NT2/D1 (cell line): ENCODE measurements at places on chromosomes 1 and 21.

GRCh38 chr1:224558904-224559303 is 57.2 kb upstream of the CNIH3 start:
- no peak for DNase-seq

DNA sequence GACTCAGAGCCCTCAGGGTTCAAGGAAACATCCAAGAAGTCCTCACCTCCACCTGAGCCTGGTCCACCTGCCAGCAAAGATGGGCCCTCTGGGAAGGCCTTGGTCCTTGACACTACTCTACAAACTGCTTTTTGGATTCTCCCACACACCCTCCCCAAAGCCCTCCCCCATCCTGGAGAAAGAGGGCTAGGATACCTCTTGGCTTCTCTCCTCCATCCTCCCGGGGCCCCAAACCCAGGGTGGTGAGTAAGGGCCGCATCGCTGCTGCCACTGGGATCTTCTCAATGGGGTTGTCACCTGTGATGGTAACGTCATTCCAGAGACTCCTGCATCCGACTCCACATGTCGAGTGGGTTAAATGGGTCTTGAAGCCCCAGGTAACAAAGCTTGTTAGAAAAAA is 26.6 kb downstream of the MATN1 start:
- no peak for DNase-seq

- no peak for DNase-seq
These were observed at the start of gene TAS1R1 for GRCh38 chr1:6554907-6555778. Gene TAS1R1 (plus strand): TSS chr1:6555307. CDS start chr1:6555374, 67 bp downstream.

GRCh38 chr1:217526636-217527035 is 104.3 kb downstream of the GPATCH2 start:
- no peak for DNase-seq

DNA sequence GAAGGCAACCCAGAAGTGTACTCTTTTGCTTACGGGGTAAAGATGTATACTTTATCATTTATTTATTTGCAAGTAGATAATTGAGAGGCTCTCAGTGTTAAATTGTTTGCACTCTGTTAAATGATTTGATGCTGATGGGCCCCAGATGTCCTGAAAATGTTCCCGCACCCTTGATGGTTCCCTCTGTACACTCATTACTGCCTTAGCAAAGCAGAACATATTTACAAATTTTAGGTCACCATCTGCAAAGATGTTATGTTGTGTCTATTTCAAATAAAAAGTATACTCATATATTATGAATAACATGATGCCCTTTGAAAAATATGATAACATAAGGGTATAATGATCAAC is 240.5 kb upstream of the SNX7 start:
- no peak for DNase-seq

- no peak for DNase-seq
These were observed 52.2 kb downstream of the PUM1 start for GRCh38 chr1:31013187-31013864.

- no peak for DNase-seq
These were observed 52.7 kb downstream of the TGFB2 start for GRCh38 chr1:218397752-218398339.

DNA sequence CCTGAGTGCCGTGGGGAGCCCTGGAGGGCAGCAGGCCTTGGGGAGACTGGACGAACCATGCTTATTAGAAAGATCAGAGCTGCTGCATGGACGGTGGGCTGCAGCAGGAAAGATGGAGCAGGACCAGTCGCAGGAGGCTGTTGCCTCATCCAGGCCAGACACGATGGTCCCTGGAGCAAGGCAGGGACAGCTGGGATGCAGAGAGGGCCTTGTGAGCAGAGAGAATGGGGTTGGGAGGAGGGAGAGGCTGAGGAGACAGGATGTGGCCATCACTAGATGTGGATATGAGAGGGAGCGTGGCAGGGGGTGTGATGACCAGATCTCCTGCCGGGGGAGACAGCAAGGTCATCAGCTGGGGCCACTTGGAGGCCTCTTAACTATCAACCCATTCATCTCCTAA is 727.6 kb downstream of the PTPRU start:
- DNase-seq: no peak

DNA sequence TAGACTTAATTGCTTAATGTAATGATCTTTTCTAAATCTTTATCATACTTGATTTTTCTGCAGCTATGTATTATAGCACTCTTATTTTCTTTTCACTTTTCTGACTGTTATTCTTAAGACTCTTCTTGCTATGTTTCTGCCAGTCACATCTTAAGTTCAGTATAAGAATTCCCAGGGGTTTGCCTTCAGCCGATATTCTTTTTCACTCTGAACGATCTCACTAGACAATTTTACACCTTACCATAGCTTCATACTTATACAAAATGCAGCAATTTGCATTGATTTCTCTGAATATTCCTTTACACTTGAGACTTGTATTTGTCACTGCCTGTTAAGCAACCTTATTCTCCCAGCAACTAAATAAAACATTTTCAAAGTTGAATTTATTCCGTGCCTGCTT is 242.5 kb upstream of the OLFM3 start:
- DNase-seq: no peak

- peak; percentile 100 for DNase-seq
These were observed at the start of gene GUK1 for GRCh38 chr1:228139931-228140723. Gene GUK1 (plus strand): TSS chr1:228140279. CDS start chr1:228140303, 24 bp downstream.

- no peak for DNase-seq
These were observed 66.8 kb upstream of the SLC44A3 start for GRCh38 chr1:94753171-94753972.

GRCh38 chr1:58331156-58331555 is 215.4 kb downstream of the OMA1 start:
- no peak for DNase-seq

- no peak for DNase-seq
These were observed 249.2 kb upstream of the TPTE start for GRCh38 chr21:10272216-10272615.
